ENCODE measurements at places on chromosomes 3 and 15.

DNA sequence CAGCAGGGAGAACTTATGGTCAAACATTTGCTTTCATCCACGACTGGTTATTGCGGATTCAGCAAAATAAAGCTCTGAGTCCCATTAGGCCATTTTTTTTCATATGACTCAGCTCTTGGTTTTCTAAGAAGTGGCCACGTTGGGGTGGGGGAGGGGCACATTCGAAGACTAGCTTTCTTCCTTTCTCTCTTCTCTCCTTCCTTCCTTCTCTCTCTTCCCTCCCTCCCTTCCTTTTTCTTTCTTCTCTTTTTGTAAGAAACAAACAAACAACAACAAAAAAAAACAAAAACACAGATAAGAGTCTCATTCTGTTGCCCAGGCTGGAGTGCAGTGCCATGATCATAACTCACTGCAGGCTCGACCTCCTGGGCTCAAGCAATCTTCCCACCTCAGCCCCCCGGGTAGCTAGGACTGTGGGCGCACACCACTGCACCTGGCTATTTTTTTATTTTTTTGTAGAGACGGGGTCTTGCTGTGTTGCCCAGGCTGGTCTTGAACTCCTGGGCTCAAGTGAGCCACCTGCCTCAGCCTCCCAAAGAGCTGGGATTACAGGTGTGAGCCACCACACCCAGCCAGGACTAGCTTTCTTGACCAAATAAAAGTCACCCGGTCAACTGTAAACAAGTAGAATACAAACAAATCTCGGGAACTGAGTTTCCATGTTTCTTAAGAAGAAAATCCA is 41.6 kb downstream of the ABCC5 start:
- DNase-seq: no peak

DNA sequence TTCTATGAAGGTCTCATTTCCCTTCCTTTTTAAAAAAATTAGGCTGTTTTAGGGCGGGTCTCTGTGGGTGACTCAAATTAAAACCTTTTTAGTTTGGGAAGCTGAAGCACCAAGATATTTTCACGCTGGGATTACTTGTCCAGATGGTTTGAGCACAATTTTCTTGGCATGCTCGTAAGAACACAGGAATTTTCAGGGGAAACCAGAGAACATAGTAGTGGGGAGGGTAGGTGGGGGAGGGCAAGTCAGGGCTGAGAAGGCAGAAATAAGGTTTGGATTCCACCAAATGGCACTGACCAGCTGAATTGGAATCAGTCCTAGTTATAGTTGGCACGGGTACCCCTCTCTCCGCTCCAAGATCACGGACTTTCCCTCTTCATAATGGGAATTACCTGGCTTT is 97.3 kb upstream of the LRIG1 start:
- no peak for DNase-seq

DNA sequence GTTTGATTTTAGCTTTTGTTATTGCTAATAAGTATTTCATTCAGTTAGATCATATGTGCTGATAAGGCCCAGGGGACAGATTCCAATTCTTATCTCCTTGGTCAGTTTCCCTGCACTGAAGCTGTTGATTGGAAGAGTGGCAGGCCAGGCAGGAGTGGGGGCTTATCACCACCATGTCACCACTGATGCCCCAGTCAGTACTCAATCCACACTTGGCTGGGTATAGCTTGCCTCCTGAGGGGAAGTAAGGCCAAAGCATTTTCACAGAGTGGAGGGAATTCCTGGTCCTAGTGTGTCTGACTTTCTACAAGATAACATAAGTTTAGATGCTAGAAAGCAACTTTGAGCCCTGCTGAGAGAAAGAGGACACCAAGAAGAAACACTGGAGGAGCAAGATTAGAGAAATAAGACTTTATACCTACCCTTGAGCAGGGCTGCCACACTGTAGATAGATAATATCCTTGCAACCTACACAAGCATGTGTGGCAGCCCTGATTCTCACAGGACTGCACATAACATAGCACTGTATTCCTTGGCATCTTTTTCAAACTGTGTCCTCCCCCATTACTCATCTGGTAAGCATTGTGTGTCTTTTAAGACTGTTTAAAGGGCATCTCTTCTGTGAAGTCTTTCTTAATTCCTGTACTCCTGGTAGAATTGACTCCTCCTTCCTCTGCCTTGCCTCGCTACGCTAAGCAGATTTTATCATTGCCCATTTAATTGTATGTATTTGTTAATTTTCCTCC is 24.3 kb downstream of the OXNAD1 start:
- no peak for DNase-seq

- no peak for DNase-seq
Observed at GRCh38 chr3:24264011-24264410, 230.6 kb downstream of the THRB start.

DNA sequence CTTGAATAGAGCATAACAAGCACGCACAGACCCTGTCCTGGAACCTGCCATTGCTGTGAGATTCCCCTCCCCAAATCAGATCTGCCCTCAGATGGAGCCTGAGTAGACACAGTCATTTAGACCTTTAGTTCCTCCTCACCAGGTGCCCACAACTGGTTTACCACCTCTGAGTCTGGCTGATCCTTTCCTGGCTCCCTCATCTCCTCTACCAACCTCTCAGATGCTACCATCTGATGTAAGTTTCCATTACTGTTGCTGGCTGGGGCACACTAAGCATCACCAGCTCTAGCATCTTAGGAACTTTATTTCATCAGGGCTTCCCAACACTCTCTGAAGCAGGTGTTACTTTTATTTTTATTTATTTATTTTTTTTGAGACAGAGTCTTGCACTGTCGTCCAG is 288.3 kb downstream of the TLE3 start:
- no peak for DNase-seq

- DNase-seq: no peak
Observed at GRCh38 chr3:151091685-151092345, 6.4 kb downstream of the MED12L start.

- DNase-seq: no peak
Observed at GRCh38 chr15:84760219-84760618, 11.8 kb downstream of the ZNF592 start.

DNA sequence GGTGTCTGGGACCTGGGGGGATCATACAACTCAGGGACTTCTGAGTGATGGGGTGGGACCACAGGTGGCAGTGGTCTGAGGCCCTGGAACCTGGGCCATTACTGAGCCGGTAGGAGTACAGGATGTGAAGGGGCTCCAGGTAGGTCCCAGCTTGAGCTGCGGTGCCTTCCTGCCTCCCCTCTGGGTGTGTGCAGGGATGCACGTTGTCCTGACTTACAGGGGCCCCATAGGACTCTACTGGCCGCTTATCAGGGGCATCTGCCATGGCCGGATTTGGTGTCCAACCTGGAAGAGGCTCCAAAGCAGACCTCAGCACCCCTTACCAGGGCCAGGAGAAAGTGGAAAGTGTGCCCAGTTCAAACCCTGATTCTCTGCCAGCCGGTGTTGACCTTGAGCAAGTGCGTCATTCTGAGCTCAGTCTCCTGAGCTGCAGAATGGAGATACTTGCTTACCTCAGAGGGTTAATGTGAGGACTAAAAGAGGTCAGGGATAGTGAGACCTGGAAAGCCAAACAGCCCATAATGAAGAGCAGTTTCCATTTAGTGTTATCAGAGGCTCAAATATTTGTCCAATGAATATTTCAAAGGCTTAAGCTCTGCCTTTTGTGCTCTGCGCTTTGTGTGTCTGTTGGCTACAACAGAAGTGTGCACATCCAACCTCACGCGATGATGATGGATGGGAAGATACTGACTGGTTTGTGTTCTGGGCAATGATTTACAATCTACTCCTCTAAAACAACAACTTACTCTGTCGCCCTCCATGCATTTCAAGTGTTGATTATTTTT is 35.4 kb upstream of the ESYT3 start:
- no peak for DNase-seq

GRCh38 chr3:147939839-147940238 is 530.7 kb downstream of the ZIC1 start:
- no peak for DNase-seq

- no peak for DNase-seq
Observed at GRCh38 chr3:153658136-153658535, 463.1 kb upstream of the ARHGEF26 start.

- DNase-seq: no peak
Observed at GRCh38 chr3:155230382-155230781, 63.1 kb downstream of the STRIT1 start.

GRCh38 chr3:152902141-152902669 is 67.3 kb downstream of the P2RY1 start:
- DNase-seq: no peak

DNA sequence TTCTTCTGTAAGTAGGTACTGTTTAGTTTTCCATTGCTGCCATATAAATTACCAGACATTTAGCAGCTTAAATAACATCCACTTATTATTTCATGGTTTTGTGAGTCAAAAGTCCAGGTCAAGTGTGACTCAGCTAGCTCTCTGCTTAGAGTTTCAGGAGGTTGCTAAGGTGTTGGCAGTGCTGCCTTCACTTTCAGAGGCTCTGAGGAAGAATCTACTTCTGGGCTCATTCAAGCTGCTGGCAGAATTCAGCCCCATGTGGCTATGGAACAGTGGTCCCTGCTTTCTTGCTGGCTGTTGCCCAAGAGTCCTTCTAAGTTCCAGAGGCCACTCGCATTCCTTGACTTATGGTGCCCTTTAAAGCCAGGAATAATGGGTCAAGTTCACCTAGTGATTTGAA is 4.5 kb downstream of the CFAP44 start:
- no peak for DNase-seq

- DNase-seq: no peak
Observed at GRCh38 chr15:74170875-74171578, 2.5 kb upstream of the ISLR start.

GRCh38 chr15:71118881-71119632 is 3.8 kb downstream of the THSD4 start:
- no peak for DNase-seq

DNA sequence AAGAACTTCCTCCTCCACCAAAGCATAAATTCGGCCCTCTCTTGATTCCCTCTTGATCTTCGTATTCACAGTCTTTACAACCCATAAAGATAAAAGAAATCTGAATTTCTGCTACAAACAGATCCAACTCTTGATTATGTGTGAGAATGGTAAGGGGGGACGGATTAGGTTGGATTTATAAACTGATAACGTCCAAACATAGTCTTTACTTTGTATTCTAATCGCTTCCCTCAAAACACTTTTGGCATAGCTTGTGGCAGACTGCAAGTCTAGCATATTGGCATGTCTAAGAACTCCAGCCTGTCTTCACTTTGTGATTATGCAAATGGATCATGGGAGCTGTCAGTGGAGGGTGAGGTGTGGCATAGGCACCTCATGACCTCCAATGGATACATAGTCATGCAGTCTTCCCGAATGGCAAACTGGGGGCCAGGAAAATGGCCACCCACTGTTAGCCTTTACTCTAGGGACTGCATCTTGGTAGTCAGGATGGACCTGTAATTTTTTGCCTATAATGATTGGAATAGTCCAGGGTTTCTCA is 24.3 kb upstream of the GPR171 start:
- no peak for DNase-seq

GRCh38 chr3:17579289-17580031 is 163.0 kb downstream of the TBC1D5 start:
- DNase-seq: no peak

DNA sequence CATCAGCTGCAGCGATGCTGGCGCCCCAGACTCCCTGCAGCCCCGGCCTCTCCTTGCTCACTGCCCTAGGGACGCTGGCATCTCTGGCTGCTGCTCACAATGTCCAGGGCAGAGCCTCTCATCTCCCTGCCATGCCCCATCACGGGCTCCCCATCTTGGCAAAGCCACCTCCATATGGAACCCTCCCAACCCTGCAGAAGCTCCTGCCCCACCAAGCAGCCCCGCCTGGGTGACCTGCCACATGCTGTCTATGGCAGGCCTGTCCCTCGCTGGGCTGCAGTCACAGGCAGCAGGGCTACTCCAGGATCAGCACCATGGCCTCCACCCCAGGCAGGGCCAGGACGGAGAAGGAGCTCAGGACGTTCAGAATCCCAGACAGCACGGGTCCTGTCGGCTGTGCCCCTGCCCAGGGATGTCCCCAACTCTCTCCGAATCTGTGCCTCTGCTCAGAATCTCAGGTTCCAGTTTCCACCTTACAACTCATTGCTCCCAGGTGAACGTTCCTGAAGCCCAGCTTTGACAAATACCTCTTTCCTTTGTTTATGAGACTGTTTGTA is 58.4 kb downstream of the PLXNA1 start:
- no peak for DNase-seq

- no peak for DNase-seq
Observed at GRCh38 chr15:65641768-65642475, 20.2 kb downstream of the SLC24A1 start.

GRCh38 chr15:32878342-32878741 is 160.5 kb downstream of the GREM1 start:
- DNase-seq: no peak

GRCh38 chr3:32454731-32455608 is 47.7 kb downstream of the CMTM6 start:
- no peak for DNase-seq

DNA sequence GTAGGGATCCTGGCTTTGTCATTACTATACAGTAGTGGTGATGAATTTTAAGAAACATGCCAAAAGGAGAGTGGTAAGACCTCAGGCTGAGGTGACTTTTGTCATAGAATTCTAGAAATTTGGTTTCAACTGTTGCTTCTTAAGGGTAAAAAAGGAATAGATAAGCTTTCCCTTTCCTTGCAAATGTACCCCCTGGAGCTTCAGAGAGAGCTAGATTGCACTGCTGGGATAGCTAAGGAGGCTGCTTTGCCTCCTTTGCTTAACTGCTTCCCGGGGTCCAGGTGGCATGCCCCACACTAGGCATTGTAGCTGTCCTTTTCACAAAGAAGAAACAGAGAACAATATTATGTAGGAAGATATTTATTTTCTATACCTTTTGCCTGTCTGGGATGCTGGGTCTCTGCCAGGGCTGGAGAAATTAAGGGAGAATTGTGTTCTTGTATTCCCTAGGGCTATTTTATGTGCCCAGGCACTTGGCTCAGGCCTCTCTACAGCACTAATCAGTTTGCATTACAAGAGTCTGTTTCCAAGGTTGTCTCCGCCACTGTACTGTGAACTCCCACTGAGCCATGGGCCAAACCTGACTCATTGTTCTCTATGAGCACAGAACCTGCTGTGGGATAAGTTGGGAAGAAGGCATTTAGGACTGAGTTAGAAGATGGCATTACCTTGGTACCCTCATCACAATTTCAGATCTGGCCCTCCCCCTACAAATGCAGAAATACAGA is 460.0 kb downstream of the PDCD6IP start:
- DNase-seq: no peak

GRCh38 chr15:88652456-88653199 is 13.8 kb downstream of the ISG20 start:
- no peak for DNase-seq

DNA sequence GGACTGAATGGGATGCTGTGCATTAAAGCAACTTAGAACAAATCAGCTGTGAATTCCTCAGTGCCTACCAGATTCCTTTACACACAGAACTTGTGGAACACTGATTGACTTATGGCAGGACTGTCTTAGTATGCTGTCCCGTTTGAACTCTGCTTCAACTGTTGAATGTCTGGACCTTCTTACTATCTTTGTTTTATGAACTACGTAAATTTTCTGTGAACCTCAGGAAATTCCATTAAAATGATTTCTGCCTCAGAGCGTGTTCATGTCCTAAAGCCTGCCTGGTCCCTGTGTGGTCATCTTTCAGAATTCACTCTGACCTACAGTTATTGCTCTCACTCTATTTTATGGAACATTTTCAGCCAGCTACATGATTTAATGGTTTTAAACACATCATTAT is 29.4 kb upstream of the FBN1 start:
- DNase-seq: no peak

- no peak for DNase-seq
Observed at GRCh38 chr3:9102240-9102981, 139.1 kb upstream of the RAD18 start.
